ENCODE measurements at places on chromosomes 13 and 19. TPM values are rescaled to one million over a fixed set of nuclear protein-coding genes. Genes with fewer than 3 reads are reported as not detected.

Gene WASF3
- 3.5 TPM for total RNA-seq

Gene ZNF470
- 1.2 TPM for total RNA-seq

Gene ZNF71
- 5.5 TPM for total RNA-seq

Gene PNMA8B
- 0.67 TPM for total RNA-seq

Gene GPR18
- total RNA-seq: not detected

Gene DACT3
- 0.89 TPM for total RNA-seq

Gene OSCAR
- total RNA-seq: under 0.01 TPM

Gene CNFN
- total RNA-seq: not detected

Gene PLD3
- 236 TPM for total RNA-seq

Gene MBD3L2
- total RNA-seq: not detected

Gene HRC
- total RNA-seq: not detected

Gene TINCR
- not detected for total RNA-seq

Gene KLK15
- total RNA-seq: not detected

Gene ZNF541
- not detected for total RNA-seq

Gene WDR87
- total RNA-seq: not detected

Gene TNFSF13B
- 2.5 TPM for total RNA-seq

Gene COX6B2
- 0.30 TPM for total RNA-seq

Gene GRIN2D
- 0.15 TPM for total RNA-seq

Gene SHISA7
- total RNA-seq: not detected

Data from bronchus fibroblast of lung (primary cell).